Eye (tissue), 1 donor: ENCODE measurements at places on chromosomes 3 and 15.

- DNase-seq: no peak
These were observed 84.7 kb downstream of the EOMES start for GRCh38 chr3:27637346-27637995.

DNA sequence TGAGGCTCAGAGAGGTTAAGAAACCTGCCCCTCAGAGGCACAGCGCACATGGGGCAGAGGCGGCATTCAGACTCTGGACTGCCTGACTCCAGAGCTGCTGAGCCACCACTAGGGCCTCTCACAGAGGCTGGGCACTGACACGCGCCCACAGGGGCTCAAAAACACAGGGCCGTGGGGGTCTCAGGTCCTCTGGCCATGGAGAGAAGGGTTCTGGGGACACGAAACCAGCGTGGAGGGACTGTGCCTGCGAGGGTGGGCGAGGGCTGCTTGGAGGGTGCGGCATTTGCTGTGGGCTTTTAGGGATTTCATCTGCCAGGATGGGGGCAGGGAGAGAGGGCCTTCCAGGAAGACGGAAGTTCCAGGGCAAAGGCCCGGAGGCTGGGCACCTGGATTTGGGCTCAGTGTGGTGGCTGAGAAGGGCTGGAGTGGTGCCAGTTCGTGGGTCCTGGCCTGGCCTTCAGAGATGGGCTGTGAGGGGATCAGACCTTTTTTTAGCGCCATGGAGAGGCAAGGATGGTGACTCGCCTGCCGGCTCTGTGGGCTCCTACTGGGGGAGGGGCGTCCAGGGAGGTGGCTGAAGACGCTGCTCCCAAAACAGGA, 69.6 kb downstream of the EFCAB12 start:
- no peak for DNase-seq

DNA sequence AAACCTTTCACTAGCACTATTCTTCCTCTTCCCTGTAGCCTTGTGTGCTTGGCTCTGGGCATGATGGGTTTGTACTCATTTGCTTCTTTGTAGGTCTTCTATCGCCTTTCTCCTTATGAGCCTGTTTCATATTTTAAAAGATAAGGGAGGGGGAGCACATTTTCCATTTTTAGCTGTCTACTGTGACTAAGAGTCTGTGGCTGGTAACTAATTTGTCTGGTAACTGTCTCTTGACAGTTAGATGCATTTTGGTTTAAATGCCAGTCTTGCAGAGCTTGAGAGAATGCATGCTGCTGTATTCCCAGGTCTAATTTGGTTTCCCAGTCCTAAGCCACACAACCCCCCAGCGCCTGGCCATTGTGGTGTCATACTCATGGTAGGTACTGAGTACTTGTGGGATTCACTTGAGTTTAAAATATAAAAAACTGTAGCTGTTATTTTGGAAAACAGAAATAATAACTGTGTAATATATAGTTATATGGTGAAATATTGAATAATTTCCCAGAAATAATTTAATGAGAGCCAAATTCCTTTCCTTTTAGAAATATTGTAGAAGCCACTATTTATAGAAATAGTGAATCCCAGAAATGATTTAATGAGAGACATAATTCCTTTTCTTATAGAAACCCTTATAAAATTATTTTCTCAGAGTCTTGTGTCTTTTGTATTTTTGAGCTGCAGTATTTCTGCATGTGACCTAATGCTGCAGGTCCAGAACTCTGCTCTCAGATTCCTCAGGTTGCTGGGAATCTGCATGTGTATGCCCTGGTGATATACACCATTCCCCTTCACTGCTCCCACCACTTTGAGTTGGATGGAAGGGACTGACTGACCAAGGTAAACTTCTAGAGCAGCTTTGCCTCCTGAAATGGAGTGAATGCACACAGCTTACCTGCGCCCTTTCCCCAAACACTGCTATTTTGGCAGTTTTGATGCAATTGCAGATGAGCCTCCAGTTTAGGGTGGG, 13.9 kb upstream of the GPR171 start:
- no peak for DNase-seq

DNA sequence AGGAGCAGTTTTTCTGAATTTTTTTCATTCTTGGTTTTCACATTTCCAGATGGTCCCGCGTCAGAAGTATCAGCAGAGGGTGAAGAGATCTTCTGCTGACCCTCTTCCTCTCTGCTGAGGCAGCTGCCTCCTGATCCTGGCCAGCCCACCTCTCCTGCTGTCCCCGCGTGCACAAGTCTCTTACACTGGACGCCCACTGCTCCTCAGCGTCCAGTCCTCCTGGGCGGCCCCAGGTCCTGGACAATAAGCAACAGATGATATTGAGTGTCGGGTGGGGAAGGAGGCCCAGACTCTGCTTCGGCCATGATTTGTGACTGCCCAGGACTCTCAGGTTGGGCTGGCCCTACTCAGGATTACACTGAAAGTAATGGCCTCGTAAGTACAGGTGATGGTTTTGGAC, 50.1 kb downstream of the KLHL25 start:
- DNase-seq: no peak

DNA sequence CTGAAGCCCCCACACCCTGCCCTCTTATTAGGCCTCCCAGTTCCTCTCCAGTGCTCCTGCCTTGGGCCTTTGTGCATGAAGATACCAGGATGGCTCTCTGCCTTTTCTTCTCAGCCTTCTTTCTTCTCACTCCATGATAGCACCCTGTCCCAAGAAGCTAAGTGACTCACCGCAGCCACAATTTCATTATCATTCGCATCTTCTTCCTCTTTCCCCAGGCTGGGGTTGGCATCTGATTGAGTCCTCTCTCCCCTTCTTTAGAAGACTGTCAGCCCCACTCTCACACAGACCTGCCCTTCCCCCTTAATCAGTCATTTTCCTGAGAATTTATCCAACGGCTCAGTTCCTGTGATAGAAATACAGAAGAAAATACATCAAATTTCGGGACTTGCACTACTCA, 102.0 kb downstream of the STAC start:
- DNase-seq: no peak

GRCh38 chr3:135050536-135050935, 255.5 kb downstream of the EPHB1 start:
- no peak for DNase-seq

DNA sequence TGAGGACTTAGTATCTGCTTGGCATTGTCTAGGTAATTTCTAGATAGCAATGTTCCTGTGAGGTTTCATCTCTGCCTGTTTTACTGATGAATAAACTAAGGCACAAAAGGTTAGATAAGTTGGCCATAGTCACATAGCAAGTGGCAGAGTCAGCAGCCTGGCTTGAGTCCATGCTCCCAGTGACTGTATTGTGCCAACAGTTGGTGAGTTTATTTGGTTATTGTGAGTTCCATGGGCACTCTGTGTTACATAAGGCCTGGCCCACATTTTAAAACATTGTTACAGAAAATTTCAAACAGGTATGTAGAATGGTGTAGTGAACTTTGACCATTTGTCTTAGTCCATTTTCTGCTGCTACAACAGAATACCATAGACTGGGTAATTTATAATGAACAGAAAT, 15.2 kb downstream of the MCM2 start:
- no peak for DNase-seq

DNA sequence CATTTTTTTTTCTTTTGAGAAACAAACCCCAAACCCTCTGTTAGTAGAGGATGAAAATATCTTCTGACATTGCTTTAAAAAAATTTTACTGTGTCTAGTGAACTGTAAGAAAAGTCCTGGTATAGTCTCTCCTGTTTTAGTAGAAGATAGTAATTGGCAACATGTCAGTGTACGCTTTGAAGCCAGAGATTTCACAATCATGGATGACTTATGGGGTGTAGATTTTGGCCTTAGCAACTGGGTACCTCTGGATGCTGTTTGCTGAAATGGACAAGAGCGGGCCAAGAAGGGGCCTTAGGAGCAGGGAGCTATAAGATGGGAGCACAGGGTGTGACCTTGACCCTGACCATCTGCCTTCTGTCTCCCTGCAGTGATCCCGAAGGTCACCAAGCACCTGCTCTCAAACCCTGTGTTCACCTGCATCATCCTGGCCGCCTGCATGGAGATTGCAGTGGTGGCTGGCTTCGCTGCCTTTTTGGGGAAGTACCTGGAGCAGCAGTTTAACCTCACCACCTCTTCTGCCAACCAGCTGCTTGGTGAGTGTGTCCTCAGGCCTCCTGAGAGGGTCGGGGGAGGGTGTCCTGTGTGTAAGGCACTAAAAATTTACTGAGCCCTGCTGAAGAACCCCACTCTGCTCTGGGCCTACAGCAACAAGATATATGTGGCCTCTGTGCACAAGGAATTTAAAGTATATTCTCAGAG, 266.7 kb downstream of the SLCO3A1 start:
- DNase-seq: no peak

DNA sequence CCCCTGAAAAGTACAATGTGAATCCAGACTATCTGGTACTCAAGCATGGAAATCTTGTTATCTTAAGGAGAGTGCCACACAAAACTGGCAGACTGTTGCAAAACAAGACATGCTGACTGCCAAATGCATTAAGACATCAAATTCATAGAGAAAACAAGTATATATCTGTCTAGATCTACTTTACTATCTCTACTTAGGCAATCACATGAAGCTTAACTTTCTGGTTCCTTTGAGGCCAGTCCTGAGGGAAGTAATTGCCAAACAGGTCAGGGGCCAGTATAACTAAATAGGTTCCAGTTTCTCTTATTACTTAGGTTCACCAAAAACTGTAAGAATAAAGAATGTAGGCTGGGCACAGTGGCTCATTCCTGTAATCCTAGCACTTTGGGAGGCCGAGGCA, 15.9 kb upstream of the SLC4A7 start:
- DNase-seq: no peak

DNA sequence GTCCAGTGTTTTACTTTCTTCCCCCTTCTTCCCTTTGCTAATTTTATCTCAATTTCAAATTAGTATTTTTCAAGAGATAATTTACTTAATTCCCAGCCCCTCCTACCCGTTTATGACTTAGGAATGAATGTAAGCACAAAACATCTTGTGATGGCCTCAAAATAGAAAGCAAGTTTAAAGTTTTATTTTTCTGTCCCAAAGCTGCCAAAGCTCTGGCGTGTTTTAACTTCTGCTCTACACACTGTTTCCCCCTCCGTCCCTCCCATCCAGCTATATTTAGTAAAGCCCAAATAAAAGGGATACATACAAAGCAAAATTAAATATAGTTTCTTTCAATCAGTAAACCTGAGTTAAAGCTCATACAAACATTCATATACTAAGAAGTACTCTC, 59.9 kb downstream of the IGF2BP2 start:
- DNase-seq: no peak

DNA sequence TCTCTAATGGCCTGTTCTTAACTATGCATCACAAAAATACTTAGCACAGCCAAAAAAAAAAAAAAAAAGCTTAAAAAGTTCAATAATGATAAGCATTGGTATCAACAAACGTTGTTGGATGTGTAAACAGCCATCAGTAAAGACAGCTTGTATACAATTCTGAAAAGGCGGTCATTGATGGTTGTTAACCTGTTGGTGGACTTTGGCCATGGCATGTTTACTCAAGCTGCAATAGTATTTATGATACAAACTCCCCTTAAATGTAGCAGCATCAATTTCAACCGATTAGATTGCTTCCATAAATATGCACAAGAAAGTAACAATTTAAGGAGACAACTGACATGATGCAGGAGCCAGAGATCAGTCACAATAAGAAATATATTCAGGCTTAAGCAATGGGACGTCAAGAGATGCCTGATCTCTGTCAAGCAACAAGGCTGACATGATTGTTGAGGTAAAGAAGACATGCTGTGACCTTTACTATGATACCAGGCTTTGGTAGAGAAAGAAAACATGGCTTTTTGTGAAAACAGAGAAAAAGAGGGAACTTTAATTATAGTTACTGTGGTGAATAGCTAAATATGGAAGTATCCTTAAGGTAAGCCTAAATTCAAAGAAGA, 14.2 kb upstream of the SLC7A14 start:
- DNase-seq: no peak

- no peak for DNase-seq
These were observed 219.1 kb downstream of the ZNF385D start for GRCh38 chr3:21531909-21532308.

- DNase-seq: no peak
These were observed 8.6 kb upstream of the ST8SIA2 start for GRCh38 chr15:92385096-92385495.

- no peak for DNase-seq
These were observed 23.1 kb upstream of the USP3 start for GRCh38 chr15:63481105-63481810.

DNA sequence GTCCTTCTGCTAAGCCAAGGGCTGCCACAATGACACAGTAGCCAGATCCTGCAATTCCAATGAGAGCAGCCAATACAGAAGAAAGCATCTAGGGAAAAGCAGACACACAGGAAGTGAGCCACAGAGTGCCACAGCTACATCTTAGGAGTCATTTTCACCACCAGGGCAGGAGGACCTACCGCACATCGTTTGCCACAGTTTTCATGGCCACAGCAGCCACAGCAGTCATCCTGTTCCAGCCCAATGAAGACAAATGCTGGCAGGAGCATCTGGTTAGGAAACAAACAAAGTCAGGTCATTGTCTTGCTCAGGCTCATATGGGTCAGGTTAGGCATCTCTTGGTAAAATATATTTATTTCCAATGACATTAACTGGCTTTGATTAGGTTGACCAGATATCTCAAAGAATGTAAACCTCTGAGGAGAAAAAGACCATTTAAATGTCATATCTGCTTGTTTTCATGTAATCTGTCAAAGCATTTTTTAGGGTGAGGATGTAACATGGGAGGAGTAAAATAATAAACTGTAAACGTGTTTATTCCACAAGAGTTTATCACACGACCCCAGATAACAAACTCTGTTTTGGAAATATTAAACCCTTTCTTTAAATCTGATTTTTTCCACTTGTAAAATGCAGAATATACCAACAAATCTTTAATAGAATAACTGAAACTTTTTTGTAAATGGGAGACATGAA, 1.8 kb downstream of the TM4SF1 start:
- no peak for DNase-seq
